Stimulated activated naive CD4-positive, alpha-beta T cell (primary cell): ENCODE measurements at places on chromosomes 2 and 18.

- DNase-seq, result no peak
Observed at GRCh38 chr2:1837458-1837857, 93.1 kb upstream of the PXDN start.

DNA sequence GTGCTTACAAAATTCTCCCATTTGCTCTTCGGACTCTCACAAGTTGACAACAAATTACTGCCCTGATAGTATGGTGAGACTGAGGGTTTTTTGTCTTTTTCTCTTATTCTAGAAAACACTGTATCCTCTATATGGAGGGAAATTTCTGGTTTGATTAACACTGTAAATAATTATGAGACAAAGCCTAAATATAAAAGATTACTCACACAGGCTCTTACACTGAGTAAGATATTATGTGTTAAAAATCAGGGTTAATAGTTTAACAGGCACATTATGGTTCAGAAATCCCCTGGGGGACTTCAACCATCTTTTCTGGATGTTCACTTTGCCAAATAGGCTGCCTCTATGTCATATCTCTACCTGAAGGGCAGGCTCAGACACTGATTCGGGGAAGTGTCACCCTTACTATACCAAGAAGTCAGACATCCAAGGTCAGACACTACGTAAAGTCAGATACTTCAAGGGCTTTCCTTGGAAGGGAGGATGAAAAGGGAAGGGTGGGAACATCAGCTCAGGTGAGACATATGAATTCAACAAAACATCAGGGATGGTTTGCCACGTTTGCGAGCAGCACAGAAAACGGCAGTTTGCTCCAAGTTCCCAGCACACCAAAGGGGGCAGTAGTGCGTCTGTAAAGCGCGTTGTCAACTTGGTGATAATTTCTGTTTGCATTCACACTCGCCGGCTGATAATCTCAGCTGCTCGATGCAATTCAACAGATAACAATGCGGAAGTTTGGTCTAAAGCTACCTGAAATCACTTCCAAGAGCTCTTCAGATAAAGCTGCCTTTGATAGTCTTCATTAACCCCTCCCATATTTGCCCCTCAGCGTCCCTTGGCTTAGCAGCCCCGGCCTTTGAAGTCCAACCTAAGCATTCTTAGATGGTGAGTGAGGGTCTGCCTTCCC lies 972 bp upstream of the RASGRP3 start:
- DNase-seq, result peak; percentile 55

GRCh38 chr2:143522699-143523098 lies 393.5 kb downstream of the ARHGAP15 start:
- no peak for DNase-seq

GRCh38 chr2:135473567-135473966 lies 57.5 kb downstream of the ZRANB3 start:
- no peak for DNase-seq

GRCh38 chr2:116142644-116143227 lies 1671.8 kb upstream of the DDX18 start:
- no peak for DNase-seq

GRCh38 chr2:204407204-204408014 lies 137.9 kb upstream of the PARD3B start:
- DNase-seq, result no peak

DNA sequence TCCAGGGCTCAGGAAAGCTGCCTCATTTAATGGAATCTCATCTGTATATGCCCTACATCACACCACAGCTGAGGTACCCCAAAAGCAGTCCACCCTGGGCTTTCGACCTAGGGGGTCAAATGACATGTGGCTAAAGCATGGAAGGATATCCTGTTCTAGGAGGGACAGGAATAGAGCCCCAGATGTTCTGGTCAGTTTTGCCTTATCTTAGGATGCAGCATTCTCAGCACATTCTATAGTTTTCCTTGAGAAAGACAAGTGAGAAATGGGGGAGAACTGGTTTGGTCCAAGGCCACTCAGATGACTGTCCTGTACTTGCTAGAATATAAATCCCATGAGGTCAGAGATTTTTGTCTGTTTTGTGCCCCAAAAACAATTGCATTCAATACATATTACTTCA lies 688.0 kb upstream of the ZEB2 start:
- no peak for DNase-seq

DNA sequence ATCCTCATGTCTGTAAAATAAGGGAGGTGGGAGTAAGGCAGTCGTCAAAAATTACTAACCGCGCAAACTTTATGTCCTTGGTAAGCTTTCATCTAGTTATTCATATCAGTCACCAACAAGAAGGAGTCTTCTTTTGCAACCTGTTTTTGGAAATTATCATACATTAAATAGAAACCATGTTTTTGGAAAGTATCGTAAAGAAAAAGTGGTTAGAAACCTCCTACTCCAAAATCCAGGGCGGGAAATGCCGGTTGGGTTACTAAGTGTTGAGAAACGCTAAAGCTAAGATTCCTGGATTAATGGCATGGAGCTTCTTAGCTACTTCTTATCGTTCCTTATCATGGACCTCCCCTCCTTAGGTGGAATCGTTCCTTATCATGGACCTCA lies 778 bp downstream of the BBS5 start:
- DNase-seq, result no peak

DNA sequence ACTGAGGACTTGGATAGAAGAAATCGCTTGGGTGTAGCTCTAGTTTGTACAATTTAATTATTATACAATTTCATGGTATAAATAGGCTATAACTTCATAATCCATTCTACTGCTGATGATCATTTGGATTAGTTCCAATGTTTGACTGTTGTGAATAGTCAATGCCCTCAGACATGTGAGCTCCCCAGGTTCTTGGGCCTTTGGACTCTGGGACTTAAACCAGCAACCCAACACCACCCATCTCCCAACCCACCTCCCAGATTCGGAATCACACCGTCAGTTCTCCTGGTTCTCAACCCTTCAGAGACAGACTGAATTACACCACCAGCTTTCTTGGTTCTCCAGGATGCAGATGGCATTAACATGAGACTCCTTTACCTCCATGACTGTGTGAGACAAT lies 84.6 kb upstream of the DNMT3A start:
- DNase-seq, result no peak

GRCh38 chr2:241776336-241777169 lies at the start of gene GAL3ST2:
TSS of gene GAL3ST2 (plus strand) at chr2:241776822. CDS start at chr2:241776956, 134 bp downstream.
- no peak for DNase-seq

GRCh38 chr2:236818281-236819045 lies 248.8 kb downstream of the ACKR3 start:
- DNase-seq, result no peak

GRCh38 chr2:238861013-238861730 lies 13.3 kb downstream of the TWIST2 start:
- no peak for DNase-seq

- DNase-seq, result no peak
Observed at GRCh38 chr2:45647356-45647755, 4.1 kb upstream of the PRKCE start.

GRCh38 chr2:232405943-232406510 lies 617 bp upstream of the ALPG start:
- DNase-seq, result no peak

DNA sequence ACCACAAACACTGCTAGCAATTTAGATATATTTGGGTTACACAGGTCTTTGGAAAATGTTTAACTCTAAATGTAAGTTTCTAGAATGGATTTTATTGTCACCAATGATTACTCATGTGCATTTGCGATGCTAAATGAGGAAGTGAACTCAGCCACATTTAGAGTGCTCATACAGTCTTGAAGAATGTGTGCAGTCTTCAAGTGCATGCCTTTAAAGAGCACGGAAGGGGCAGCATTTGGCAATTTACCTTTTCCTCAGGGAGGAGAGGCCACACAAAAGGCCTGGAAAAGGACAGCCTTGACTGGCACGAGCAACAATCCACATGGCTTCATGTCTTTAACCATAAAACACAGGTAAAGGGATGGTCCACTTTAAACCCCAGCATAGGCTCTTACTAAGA lies 78.5 kb upstream of the STK17B start:
- no peak for DNase-seq

DNA sequence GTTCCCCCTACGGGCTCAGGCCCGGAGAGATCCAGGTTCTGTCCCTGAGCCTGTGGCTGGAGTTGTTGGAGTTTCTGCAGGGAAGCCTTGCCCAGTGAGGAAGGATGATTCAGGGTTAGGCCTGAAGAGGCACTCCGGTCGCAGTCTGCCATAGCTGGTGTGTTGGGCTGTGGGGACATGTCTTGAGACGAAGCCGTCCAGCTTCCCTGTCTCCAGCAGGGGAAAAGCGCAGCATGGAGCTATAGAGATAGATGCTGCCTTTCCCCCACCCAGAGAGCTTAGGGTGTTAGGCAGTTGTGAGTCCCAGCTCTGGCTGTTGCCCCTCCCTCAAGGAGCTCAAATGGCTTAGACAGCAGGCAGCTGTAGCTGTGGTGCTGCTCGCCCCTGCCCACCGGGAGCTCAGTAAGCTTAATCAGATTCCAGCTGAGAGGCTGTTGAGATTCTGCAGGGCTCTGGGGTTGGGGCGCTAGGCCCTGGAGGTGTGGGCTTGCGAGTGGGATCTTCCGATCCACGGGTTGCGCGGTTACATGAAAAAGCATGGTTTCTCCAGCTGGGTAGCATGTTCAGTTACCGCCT lies 103.9 kb downstream of the PMAIP1 start:
- DNase-seq, result no peak

DNA sequence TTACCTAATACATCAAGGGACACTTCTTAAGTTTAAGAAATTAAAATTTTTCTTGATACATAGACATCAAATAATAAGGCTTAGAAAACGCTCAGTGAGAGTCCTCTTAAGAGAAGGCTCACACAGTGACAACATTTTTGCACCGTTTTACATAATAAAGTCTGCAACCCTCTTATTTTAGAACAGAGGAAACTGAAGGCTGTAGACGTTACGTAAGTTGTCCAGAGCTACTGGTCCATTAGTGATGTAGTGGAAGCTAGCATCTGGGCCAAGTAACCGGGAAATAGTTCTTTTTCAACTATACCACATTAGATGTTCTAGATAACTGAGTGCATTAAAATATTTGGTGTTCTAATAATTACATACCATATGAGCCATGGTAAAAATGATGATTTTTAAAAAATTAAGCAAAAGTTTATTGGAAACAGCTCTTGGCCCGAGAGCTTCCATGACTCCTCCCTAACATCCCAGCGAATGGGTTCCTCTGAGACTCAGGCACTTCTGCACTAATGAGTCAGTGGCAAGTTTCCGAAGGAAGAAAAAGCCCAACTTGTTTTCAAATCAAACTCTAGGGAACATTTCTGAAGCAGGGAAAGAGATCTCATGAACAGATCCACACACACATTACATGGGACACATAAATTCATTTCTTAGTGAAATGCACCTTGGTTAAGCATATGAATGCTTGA lies 232.6 kb upstream of the PXDN start:
- DNase-seq, result no peak

- DNase-seq, result no peak
Observed at GRCh38 chr18:51666763-51667191, 469.3 kb upstream of the MEX3C start.

- no peak for DNase-seq
Observed at GRCh38 chr2:85611217-85611704, 605 bp downstream of the C2orf68 start.

DNA sequence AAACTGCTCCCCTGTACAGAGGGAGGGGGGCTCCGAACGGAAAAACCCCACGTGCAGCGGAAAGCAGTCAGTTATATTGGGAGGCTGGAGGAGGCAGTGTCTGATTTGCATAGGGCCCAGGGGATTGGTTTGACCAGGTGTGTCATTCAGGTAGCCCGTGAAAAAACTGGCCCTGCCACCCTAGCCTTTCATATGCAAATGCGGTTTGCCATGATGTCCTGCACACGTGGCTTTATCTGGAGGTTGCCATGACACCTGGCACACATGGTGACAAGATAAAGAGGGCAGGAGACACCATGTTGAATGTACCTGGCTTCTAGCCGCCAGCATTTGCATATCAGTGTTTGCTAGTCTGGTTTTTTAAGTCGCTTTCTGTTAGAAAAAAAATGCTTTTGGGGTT lies 20.5 kb downstream of the SLC25A52 start:
- DNase-seq, result no peak

DNA sequence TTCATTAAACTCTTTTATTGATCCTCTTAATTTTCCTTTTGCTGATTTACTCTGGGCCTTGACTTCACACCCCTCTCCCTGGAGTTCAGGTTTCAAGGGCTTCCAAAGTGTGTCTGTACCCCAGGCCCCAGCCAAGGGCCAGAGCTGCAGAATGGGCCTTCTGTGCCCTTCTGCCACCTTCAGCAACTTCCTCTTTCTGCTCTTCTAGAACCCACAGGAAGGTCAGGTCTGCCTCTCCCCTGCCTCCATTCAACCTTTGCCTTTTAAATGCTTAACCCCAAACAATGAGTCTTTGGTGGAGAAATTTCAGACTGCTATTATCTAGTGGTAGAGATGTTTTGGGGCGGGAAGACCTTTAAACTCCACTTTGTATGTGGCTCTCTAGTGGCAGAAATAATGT lies 63.1 kb downstream of the TSN start:
- no peak for DNase-seq

DNA sequence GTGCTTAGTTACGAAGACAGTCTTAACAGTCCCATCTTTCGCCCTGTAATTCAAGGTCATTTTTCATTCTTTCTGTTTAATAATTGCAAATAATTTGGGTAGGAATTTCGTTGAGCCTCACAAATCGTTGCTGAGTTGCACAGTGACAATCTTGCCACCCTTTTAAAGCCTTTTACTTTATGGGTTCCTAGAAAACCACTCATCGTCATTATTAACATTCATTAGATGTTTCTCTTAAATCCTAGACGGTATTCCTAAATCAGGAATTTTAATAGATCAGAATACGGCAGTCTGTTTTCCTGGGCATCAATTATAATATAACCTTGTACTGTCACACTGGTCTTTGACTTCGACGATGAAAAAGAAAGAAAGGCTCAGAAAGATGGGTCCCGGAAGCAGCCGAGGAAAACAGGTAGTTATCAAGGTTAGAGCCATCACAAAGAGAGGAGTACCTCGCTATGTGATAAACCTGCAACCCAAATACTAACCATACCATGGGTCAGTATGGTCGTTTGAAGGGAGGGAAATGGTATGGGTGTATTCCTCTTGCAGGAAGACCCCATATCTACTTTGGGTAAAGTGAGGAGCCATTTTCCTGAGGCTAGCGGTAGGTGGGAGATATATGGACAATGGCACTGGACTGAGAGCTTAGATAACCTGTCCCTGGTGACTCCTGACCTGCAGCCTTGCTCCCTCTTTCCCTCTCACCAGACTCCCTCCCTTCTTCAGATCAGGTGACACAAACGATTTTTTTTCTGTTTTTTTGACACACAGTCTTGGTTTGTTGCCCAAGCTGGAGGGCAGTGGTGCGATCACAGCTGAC lies 981 bp upstream of the SF3B1 start:
- DNase-seq, result no peak

GRCh38 chr2:61471905-61472805 lies 1.3 kb upstream of the USP34 start:
- no peak for DNase-seq

GRCh38 chr2:230865766-230866755 lies 1.3 kb downstream of the ITM2C start:
- DNase-seq, result no peak

DNA sequence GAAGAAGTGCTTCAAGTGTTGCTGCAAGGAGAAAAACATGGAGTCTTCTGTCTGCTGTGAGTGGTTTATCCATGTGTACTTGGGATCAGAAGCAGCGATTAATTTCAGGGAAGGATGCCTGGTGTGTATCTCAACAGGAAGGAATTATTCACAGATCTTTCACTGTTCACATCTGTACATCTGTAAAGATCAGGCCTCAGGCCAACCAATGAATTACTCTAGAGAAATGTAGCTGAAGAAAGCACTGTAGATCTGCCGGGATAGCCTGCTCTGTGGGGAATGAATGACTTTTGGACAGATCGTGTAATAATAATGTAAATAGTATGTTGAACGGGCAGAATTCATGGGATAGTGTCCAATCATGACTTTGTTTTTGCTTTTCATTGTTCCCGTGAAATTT lies 54.0 kb upstream of the SPP2 start:
- no peak for DNase-seq

- DNase-seq, result no peak
Observed at GRCh38 chr2:55922291-55922907, 1.2 kb downstream of the EFEMP1 start.
